ENCODE measurements at places on chromosomes 4 and X.
A peak's percentile ranks its signal among the peaks of the same experiment; 100 is the strongest.

- DNase-seq: no peak
Observed at GRCh38 chr4:76634220-76634619, 199.2 kb downstream of the SHROOM3 start.

GRCh38 chrX:49043220-49043986, at the start of gene TFE3:
TSS of gene TFE3 (minus strand) at chrX:49043357. CDS start at chrX:49043226, 131 bp downstream.
- DNase-seq: peak; percentile 99

- no peak for DNase-seq
Observed at GRCh38 chr4:86302830-86303229, 57.0 kb downstream of the MAPK10 start.

GRCh38 chr4:156473151-156473550, 498.4 kb downstream of the PDGFC start:
- DNase-seq: no peak

Measured in fibroblast of the conjunctiva (primary cell).